ENCODE measurements at places on chromosomes 7 and 10. TPM values are rescaled to one million over a fixed set of nuclear protein-coding genes. Genes with fewer than 3 reads are reported as not detected.

GRCh38 chr7:13508586-13508985 lies 480.9 kb downstream of the ETV1 start:
- DNase-seq: no peak

DNA sequence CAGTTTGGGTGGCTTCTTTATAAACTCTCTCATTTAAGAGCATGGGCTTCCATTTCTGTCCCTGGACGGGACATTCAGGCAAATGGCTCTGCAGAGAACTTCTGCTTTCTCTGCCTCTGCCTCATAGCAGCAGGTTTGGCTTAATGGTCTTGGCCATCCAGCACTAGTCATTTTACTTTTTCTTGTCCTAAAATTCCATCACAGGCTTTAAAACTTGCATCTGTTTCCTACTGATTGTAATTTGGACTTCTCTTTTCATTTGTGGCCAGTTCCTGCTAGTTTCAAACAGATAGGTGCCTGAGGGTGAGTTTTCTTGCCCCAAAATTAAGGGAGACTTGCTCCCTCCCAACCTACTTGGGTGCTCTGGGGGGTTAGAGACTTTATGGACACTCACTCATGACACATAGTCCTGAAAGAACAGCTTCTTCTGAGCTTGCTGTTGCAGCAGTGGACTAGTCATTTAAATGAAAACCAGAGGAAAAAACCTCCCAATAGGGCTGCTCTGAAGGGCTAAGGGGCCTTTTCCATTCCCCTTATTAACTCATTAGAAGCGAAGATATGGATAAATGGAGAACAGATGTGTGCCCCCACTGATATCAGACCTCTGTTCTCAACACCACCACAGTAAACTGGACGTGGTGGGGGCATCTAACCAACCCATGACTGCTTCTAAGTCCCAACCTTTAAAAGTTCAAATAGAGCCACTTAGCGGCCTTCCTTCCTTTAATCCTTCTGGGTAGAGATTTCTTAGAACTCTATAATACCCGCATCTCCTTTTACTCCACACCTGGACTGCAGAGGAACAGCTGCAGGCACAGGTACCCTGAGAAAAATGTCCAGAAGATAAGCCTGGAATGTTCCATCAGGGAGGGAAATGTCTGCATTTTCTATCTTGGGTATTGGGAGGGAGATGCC lies 38.8 kb downstream of the SVOPL start:
- no peak for DNase-seq

The SPDYE11 gene
- 0.10 TPM for total RNA-seq

The CABCOCO1 gene
- 2.0 TPM for total RNA-seq

DNA sequence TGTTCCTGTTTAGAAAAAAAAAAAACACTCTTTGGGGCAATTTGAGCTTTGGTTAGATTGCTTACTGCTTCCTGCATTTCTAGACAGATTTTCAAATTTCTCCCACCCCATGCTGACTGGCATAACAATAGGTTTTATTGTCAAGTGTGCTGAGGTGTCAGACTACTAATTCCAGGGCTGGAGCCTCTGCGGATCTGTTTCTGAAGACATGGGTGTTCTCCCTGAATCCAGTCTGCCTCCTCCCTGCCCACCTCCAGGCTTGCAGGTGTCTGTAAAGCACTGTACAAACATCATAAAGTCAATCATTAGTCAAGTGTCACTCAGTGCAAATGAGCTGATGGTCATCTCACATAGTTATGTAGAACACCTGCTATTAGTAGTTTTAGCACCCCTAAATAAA lies 292.4 kb downstream of the GATA3 start:
- no peak for DNase-seq

GRCh38 chr10:20132816-20133215 lies 316.6 kb downstream of the PLXDC2 start:
- DNase-seq: no peak

GRCh38 chr10:652233-652632 lies 37.2 kb downstream of the DIP2C start:
- DNase-seq: no peak

- DNase-seq: no peak
These were observed 379.6 kb downstream of the OTUD1 start for GRCh38 chr10:23818484-23818883.

GRCh38 chr10:79112881-79113431 lies 44.2 kb downstream of the ZMIZ1 start:
- no peak for DNase-seq

DNA sequence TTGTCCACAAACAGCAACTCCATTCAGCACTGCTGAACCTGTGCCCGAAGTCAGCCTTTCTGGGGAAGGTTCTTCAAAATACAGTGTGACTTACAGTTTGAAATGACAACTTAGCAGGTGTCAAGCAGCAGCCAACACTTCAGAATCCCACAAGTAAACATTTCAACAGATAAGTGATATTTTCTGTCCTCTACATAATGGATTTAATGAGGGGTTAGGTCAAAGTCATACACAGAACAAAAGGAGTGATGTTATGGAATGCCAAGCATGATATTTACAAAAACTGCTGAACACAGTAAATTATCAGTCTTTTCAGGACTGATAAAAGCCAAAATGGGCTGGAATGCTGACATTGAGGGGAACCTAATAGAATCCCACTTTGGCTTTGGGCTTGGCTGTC lies 77.6 kb upstream of the JAZF1 start:
- no peak for DNase-seq

DNA sequence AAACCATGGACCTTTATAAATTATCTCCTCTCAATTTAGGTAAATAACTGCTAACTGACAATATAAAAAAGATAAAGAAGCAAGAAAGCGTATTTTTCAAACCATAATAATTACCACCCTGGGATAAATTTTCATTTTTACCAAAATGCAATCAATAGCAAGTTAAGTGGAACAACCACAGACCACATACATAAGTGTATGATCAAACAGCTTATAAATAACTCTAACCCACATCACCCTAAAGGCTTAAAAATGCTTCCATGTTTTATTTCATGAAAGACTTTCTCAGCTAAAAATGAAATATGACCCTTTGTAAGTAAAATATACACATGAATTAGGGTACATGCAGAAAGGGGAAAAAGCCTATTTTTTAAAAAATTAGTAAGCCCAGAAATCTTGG lies 156.5 kb downstream of the SGMS1 start:
- no peak for DNase-seq

GRCh38 chr7:100119970-100120732 lies 717 bp downstream of the CNPY4 start:
- peak; percentile 80 for DNase-seq

The NUDT13 gene
- 0.59 TPM for total RNA-seq

- no peak for DNase-seq
These were observed 59.6 kb downstream of the RUNDC3B start for GRCh38 chr7:87687653-87688254.

The THSD7A gene
- total RNA-seq: 6.9 TPM

The PDGFA gene
- 30.0 TPM for total RNA-seq

- no peak for DNase-seq
These were observed 10.5 kb upstream of the TRIM24 start for GRCh38 chr7:138449580-138449979.

- DNase-seq: no peak
These were observed 29.2 kb upstream of the ZNRF2 start for GRCh38 chr7:30255064-30255769.

The RPEL1 gene
- not detected for total RNA-seq

- DNase-seq: no peak
These were observed 118.5 kb upstream of the ADCY1 start for GRCh38 chr7:45455662-45456061.

DNA sequence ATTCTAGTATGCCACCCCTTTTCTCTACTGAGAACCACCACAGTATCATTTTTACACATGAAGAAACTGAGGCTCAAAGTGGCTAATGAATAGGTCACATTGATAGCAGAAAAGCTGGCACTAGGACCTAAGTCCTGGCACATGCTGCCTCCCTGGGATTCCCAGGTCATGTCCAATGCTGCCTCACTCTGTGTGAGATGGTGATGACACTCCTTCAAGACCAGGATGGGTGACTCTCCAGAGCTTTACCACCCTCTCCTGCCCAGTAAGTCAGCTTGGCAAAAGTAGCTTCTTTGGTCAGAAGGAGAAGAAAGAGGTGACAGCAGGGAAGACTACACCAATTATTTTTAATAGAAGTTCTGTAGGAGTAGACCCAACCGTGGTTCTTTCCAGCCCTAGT lies 13.3 kb upstream of the AKR1B10 start:
- DNase-seq: no peak

DNA sequence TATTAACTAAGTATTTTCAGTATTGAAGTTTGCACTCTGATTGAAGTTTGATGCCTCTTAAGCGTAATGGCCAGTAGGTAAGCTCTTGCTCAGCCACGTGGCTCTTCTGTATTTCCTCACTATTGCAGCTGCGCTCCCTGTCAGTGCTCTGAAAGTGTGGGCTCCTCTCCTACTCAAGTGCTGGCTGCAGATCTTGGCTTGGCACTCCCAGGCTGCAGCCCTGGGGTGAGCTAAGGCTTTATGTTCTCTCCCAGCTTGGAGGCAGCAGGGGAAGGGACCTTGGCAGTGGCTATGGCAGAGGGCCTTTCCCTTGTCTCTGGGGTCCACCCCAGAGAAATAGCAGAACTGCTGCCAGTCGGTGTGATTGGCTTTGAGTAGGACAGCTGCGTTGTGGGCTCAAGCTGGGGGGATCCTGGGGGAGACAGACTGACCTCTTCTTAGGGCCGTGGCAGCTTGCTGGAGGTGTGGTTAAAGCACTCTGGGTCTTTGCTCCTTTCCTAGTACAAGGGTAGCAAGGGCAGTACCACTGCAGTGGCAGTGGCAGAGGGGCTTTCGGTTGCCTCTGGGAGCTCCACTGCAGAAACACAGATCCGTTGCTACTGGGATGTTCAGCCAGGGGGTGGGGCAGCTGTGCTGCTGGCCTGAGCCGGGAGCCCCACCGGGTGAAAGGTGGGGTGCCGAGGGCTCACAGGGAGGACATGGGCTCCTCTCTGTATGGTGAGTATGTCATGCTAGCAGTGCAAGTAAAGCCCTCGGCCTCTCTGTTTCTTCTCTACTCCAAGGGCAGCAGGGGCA lies 100.5 kb downstream of the GLCCI1 start:
- no peak for DNase-seq

The GALNT11 gene
- 43.7 TPM for total RNA-seq

The LRRC18 gene
- 0.39 TPM for total RNA-seq

The ANXA8 gene
- 4.6 TPM for total RNA-seq

The IL6 gene
- total RNA-seq: 0.30 TPM

- no peak for DNase-seq
These were observed 177.6 kb upstream of the SEMA3A start for GRCh38 chr7:84372155-84372621.

The SFRP5 gene
- 1.7 TPM for total RNA-seq

DNA sequence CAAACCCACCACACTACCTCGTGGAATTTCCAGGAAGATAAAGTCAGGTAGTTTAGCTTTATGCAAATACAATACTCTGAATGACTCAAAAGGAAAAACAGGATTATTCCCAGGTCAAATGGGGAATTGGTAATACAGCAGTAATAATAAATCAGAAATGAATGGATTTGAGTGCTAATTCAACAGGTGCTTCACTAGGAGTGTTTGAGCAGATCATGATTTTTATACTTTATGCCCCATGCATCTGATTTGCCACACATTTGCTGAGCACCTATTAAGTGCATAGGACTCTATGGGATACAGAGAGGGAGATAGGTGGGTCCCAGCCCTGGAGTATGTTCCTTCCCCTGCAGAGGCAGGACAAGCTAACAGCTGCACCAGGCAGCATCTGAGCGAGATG lies 381.4 kb upstream of the PODXL start:
- DNase-seq: no peak
